ENCODE measurements at places on chromosomes 6 and 20.

DNA sequence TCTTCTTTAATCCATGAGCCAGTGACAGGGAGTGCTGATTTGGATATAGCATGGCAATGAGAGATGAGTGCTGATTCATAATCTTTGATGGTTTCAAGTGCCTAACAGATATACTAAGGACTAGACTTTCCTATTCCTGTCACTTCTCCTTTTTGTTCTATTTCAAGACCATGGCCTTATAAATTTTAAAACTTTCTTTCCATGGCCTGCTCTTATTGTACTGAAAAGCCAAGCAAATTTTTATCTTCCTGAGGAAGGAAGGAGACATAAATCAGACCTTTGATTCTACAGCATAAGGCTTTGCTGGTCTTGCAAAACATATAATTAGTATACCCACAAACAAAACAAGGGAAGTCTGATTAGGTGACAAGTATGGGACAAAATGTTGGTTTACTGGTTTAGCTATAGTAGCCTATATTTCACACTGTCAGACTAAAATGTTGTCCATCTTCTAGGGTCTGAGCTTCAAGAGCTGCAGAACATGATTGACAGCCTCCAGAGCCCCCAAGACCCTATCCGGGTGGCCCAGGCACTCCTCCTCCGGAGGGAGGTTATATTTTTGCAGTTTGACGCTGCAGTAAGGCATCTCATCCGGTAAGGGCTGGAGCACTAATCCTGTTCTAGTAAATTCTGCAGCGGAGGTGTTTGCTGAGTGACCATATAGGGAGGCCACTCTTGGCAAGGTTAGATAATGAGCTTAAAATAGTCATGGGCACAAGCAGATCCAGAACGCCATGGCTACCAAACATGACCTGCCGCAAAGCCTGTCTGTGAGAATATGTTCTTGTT, 82.3 kb downstream of the CD164 start:
- DNase-seq, result no peak

DNA sequence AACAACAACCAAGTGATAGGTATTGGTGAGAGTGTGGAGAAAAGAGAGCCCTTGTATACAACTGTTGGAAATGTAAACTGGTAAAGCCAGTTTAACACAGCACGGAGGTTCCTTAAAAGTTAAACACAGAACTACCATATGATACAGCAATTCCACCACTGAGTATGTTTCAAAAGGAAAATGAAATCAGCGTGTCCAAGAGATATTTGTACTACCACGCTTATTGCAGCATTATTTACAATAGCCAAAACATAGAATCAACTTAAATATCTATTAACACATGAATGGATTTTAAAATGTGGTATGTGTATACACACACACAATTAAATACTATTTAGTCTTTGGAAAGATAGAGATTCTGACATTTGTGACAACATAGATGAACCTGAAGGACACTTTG, 1.1 kb downstream of the PTCHD4 start:
- DNase-seq, result no peak

- DNase-seq, result no peak
These were observed 145.7 kb upstream of the PHACTR3 start for GRCh38 chr20:59458645-59459044.

GRCh38 chr20:11686820-11687543, 230.7 kb upstream of the BTBD3 start:
- no peak for DNase-seq

- no peak for DNase-seq
These were observed 89.3 kb upstream of the AHI1 start for GRCh38 chr6:135586844-135587243.

DNA sequence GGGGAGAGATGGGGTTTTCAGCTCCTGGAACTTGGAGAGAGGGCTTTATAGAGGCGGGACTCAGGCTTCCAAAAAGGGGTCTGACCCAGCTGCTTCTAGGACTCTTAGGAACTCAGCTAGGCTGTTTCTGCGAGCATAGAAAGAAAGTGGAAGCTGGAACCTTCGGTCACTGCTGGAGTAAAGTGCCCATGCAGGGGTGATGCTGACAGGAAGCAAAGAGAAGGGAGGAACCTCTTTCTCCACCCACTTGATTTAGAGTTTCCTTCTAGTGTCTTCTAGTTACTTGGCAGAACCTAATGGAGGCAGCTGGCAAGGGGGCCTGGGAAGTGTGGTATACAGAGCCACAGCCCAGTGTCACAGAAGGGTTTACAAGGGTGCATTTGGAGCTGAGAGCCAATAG, 283.6 kb downstream of the QKI start:
- no peak for DNase-seq

DNA sequence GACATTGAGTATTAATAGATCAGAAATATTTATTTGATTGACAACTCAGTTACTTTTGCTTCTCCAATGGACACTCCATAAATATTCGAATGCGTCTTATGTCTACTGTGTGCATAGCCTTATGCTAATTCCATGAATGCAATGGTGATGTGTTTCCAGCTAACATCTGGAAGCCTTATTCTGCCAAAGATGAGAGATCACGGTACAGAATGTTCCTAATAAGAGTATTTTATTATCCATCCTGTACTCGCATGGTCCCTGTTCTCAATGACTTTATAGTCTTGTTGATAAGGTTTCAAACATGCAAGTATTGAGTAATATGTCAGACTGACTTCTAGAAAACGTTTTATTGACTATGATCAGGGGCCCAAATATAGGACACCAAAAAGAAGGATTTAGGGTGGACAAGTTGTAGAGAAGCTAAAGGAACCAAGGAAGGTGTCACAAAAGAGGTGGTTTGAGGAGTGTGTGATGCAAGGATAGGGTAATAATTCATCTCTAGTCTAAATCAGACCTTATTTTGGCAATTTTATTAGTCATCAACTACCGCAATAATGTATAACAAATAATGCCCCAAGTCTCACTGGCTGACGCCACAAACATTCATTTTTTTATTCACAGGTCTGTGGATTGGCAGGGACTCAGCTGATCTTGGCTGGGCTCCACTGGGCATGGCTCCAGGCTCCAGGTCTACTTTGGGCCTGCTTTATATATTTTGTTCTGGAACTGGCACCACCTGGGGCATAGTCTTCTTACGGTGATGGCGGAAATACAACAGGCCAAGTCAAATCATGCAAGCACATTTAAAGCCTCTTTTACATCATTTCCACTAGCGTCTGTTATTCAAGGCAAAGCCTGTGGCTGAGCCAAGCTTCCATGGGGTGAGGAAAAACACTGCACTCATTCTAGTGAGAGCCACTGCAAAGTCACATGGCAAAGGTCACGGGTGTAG, 24.5 kb upstream of the CD83 start:
- no peak for DNase-seq

DNA sequence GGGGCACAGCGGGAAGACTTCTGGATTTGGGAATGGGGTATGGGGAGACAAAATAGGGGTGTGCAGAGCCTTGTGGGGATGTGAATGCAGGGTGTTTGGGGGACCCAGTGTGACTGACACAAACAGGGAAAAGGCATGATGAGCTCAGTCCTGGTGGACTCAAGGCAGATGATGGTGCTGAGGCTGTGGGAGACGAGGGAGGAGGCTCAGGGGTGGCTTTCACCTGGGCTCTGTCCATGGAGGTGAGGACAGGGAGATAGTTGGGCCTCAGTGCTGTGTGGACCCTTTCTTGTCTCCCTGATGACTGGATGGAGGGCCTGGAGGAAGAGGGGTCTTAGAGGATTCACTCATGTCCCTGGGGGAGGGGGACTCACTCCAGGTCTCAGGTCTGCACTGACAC, 26.2 kb upstream of the MICB start:
- no peak for DNase-seq

DNA sequence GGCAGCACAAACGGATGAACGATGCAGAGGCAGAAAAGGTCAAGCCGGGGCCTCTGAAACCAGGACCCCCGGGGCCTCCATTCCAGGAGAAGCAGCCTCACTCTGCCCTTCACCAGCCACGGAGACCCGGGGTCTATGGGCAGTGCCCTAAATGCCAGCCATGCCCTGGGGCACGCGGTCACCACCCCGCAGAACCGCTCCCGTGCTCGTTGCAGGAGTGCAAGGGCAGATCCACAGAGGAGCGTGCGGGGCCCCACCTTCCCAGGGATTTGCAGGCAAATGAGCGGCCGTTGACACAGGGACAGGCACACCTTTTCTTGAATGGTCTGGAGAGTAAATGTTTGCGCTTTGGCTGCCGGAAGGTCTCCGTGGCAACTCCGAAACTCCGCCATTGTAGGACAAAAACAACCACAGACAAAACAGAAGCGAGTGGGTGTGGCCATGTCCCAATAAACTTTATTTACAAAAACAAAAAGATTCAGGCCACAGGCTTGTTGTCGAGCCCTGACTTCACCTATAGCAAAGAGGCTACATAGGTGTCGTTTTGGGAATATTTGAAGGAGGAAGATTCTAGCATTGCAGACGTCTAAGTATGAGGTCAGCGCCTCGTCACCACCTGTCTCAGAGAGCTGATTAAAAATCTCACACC, 163.3 kb downstream of the TAF4 start:
- no peak for DNase-seq

GRCh38 chr6:80333342-80333741, 226.9 kb downstream of the BCKDHB start:
- DNase-seq, result no peak

DNA sequence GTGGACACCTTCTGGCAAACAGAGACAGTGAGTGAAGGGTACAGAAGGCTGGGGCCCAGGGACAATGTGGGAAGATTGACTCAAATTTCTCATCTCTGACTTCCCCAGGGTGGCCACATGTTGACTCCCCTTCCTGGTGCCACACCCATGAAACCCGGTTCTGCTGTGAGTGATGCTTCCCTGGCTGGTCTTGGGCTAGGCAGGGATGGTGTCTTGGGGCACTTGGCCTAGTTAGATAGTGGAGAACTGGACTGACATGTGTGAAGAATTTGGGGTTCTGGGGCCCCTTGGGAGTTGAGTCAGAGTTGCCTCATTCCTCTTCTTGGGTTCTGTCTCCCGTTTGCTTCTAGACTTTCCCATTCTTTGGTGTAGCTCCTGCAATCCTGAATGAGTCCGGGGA, 34.2 kb downstream of the GSS start:
- no peak for DNase-seq

GRCh38 chr6:124738482-124738881, 223.8 kb upstream of the RNF217 start:
- DNase-seq, result no peak

DNA sequence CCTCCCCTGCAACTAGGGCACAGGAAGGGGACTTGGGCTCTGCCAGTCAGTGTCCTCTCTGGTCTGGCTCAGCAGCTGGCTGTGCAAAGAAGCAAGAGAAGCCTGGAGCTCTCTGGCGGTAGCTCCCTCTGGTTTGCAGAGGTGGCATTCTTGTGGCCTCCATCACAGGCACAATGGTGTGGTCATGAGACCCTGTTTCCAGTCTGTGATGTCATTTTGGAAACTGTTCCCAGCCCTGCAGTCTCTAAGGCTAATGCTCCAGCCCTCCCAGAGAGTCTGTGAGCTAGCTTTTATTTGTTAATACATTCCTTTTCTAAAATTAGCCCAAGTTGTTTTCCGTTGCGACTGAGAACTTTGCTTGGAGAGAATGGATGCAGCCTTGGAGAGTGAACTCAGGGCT, 69.5 kb upstream of the FOXQ1 start:
- DNase-seq, result no peak

- no peak for DNase-seq
These were observed 365.7 kb downstream of the MAFB start for GRCh38 chr20:40323361-40323794.

DNA sequence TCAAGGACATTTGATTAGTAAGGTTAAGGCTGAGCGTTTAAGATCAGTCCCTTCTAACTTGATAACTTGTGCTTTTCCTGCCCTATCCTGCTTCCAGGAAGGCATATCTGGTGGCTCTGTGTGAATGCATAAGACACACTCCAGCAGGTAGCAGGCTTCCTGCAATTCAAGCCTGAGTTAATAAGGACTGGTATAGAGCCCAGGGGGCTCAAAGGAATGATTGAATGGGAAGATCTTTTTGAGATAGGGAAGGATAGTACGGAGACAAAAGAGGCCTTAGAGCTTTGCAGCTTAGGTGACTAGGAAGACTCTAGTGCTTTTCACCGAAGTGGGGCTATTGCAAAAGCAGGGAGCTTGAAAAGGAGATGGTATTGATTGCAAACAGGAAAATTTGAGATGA, 307.1 kb downstream of the GRIK2 start:
- no peak for DNase-seq

DNA sequence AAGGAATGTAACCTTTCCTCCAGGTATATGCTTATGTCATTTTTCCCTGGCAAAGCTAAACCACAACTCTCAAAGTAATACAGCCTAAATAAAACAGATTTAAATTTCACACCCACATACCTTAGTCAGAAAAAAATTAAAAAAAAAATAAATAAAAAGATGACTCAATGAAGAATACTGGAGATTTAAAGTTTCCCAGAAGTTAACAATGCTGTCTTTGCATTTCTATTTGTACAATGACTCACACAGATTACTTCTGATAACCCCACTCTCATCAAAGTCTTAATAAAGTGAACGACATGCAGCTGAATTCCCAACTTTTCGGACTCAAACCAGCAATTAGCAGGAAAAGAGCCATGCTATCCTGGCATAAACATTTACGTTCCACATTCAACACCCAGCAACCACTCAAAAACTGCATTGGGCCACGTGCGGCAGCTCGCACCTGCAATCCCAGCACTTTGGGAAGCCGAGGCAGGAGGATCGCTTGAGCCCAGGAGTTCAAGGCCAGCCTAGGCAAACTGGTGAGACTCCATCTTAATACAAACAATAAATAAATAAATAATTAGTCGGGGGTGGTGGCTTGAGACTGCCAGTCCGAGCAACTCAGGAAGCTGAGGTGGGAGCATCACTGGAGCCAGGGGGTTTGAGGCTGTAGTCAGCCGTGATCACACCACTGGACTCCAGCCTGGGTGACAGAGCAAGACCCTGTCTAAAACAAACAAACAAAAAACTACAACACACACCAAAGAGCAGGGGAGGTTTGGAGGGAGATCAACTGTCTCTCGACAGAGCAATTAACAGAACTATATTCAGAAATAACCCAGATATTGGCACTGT, 130.5 kb downstream of the WDR27 start:
- no peak for DNase-seq

DNA sequence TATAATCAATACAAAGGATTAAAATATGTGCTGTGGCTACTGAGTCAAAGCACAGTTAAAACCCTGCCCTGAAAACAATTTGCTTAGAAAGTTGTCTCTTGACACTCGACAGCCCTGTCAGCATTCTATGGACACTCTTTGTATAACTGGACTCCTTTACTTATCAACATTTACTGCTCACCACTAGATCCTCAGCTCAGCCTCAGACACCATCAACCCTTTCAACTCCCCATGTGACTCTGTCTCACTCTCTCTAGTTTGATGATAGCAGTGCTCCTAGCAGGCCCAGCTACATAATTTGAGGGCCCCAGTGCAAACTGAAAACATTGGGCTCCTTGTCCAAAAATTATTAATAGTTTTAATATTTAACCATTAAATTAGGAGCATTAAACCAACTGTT, 181.8 kb downstream of the TENT5A start:
- DNase-seq, result no peak

DNA sequence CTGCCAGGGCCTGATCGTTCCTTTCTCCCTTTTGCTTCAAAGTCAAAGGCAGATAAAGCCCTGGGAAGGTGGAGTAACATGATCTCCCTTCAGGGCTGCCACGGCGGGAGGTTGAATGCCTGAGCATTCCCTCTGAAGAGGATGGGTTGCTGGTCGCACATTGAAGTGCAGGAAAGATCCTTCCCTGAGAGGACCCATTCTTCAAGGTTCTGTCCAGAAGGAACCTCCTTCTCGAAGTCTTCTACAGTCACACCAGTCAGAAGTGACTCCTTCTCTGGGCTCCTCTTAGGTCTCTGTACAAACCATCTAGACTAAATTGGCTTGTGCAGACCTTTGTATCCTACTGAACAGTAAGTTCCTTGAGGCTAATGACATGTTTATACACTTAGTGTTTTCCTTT, 192.6 kb upstream of the VGLL2 start:
- no peak for DNase-seq

Data from activated T-cell treated with anti-CD3 and anti-CD28 coated beads for 1 hour (primary cell).